Natural killer cell (primary cell): ENCODE measurements at places on chromosomes 4 and X. TPM values are rescaled to one million over a fixed set of nuclear protein-coding genes. Genes with fewer than 3 reads are reported as not detected.

GRCh38 chrX:19576742-19577141 is 61.4 kb upstream of the MAP3K15 start:
- DNase-seq, result no peak

DNA sequence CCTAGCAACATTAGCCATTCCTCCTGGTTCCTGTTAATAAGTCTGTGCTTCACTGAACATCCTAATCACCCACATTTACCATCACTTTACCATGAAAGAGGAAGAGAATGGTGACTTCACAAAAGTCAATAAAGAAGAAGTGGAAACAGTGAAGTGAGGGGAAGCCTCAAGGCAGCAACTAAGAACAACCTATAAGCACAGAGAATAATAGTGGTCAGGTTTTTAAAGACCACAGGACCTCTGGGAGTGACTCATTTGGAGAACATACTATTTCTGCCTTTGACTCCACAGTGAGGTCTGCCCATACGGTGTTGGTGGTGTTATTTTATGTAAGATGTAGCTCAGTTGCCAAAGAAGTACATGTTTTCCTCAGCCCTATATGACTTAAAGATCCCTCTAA is 86.0 kb upstream of the TET2 start:
- peak; percentile 5 for DNase-seq

- no peak for DNase-seq
Observed at GRCh38 chr4:175435381-175435783, 376.7 kb downstream of the GPM6A start.

DNA sequence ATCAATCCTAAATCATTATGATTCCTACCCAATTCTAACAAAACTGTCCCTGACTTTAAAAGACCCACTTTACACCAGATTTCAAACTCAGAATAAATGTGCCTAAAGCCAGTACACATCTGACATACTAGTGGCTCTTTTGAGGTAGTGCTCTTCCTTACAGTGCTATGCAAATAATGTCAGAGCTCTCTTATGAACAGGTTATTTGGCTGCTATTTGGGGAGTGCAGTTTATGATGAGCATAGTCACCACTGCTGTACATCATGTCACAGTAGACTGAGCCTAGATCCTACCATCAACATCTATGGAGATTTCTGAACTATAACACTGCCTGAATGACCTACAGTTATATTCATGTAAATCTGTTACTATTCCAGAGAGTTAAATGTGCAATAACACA is 50.4 kb upstream of the PAGE5 start:
- DNase-seq, result no peak

PCDH10 gene
- total RNA-seq, result not detected
